Fibroblast of skin of left biceps (primary cell): ENCODE measurements at places on chromosomes 6 and 20.

GRCh38 chr20:46089167-46089416, 670 bp downstream of the NCOA5 start:
- DNase-seq: no peak

- no peak for DNase-seq
These were observed 51.9 kb downstream of the L3MBTL3 start for GRCh38 chr6:130070326-130070725.

DNA sequence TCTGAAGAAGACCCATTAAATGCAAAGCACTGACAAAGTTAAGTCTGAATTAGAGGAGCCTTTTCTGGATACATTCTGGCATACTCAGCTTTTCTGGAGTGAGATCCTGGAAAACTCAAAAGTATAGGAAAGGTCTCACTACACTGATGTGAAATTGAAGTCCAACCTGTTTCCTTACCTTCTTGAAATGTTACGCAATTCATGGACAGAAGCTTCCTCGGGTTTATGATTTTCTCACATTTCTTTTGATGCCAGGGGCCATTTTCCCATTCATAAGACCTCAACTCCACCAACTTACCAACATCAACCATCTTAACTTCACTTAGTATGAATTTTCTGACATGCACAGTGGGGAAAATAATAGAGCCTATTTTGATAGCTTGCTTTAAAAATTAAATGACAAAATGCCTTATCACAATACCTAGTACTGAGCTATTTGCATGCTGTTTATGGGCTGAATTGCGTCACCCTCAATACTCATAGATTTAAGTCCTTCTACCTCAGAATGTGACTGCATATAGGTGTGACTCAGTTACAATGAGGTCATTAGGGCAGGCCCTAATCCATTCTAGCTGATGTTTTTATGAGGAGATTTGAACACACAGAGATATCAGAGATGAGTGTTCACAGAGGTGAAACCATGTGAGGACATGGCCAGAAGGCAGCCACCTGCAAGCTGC, 73.4 kb upstream of the RAB32 start:
- no peak for DNase-seq

DNA sequence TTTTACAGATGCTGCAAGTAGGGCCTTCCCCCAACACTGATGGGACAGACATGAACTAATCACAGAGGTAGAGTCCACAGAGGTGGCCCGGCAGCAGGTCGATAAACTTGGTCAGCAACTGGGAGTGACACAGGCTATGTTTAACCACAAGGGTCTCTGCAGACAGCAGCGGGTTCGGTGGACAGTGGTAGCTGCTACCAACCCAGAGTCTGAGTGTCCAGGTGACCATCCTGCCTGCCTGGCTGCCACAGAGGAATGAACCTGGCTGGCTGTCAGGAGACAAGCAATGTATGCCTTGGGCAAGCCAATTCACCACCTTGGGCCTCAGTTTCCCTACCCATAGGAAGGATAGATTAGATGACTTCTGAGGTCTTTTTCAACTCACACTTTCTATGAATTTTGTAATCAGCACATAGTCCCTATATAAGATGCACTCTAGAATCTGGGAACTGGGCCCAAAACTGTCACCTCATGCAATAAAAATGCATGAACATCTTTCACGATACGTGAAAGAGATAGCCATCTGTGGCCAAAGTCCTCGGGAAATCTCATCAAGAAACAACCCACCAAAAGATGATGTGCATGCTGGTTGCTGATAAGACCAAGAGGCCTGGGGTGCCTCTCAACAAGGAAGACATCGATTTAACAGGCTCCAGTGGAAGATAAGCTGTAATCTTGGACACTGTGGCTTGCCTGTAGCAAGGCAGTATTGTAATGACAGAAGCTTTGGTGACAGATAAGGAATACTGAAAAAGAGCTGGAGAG, 30.5 kb downstream of the MDGA1 start:
- DNase-seq: peak; percentile 62

- DNase-seq: peak; percentile 84
These were observed 51.4 kb downstream of the TXLNB start for GRCh38 chr6:139240161-139241010.

DNA sequence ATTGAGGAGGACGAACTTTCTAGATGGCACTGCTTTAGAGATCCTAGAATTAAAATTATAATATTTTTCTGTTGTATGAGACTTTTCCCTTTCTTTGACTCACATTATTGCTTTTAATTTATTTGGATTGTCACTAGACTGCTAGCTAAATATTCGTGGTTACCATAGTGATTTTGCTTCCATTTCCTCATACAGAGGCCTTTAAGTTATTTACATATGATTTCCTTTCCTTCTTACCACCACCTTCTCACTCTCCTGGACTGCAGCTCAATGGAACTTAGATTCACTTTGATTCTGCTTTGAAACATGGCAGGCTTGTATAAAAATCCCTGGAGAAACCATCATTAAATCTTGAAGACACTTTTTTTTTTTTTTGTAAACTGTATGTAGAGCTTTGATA, 222.9 kb downstream of the LAMA2 start:
- no peak for DNase-seq

DNA sequence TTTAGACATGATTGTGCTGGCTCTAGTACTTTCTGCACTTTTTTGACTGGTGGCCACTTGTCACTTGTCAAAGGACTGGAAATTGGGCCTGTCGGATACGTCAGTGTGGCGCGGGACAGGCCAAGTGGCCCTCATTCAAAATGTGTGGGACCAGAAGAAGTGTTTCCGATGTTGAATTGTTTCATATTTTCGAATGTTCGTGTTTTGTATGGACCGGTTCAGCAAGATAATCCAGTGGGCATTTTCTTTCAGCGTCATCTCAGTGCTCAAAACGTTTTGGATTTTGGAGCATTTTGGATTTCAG, 3.5 kb downstream of the KIF25 start:
- no peak for DNase-seq

DNA sequence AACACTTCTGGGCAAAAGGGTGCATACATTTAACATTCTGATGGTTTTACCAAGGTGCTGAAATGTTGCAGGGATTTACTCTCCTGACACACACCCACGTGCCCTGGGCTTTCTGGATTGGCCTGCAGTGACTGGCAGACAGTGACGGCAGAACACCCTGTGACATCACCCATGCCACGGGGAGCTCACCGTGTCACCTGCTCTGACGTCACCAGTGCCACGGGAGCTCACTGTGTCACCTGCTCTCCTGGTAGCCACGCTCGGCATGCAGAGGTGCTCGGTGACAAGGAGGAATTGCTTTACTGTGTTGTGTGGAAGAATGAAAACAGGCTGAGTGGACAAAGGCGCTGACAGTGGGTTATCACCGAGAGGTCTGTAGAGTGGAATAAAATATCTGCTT, 99.3 kb downstream of the RAMACL start:
- no peak for DNase-seq

GRCh38 chr6:152154559-152155356, 347.3 kb downstream of the ESR1 start:
- DNase-seq: no peak

DNA sequence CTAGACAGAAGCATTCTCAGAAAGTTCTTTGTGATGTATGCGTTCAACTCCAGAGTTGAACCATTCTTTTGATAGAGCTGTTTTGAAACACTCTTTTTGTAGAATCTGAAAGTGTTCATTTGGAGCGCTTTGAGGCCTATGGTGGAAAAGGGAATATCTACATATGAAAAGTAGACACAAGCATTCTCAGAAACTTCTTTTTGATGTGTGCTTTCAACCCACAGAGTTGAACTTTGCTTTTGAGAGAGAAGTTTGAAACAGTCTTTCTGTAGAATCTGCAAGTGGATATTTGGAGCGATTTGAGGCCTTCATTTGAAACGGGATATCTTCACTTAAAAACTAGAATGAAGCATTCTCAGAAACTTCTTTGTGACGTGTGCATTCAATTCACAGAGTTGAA, 582.6 kb upstream of the ZNF337 start:
- DNase-seq: no peak

DNA sequence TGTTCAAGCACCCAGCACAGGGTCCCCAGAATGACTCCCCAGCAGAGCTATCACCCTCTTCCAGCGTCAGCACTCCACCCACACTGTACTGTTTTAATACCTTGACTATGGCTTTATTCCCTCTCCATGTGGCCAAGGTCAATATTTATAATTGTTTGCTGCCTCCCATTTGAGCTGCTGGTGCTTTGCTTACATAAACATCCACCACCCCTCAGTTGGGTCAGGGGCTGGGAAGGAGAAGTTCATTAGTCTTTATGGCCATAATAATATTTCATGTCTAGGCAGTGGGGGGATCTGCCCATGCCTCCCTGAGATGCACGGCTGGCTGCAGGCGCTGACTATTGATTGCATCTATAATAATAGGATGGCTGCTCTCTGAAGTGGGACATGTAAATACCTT, 41.8 kb upstream of the SAYSD1 start:
- DNase-seq: no peak

DNA sequence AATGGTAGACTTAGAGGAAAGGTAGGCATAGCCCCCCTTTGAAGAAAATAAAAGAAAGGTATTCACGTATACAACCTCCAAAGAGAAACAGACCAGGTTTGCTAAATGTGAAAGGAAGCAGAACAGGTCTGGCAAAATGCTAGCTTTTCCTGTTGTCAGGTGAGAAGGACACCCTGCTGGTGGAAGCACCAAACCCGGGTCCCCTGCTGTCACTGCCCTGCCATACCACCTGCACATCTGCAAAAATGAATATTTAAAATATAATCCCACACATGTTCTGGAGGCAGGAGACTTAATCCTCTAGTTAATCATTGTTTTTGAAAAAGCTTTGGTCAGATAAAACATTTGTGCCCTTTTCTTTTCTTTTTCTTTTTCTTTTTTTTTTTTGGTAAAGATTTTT, 48.9 kb upstream of the OLIG3 start:
- no peak for DNase-seq

DNA sequence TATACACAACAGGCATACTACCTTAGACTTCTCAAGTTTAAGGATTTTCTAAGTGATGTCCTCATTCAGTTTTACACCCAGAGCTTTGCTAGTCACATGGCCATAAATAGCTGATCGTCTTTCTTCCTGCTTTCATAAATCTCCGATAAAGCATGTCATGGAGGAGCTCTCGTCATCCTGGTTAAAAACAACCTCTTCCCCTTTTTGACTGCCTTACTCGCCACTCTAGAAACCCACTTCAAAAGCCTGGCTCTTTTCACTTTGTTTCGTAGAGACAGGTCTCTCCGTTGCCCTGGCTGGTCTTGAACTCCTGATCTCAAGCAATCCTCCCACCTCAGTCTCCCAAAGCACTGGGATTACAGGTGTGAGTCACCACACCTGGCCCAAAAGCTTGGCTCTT, 67.0 kb upstream of the SMIM29 start:
- no peak for DNase-seq
